Thoracic aorta (tissue), 2 donors: ENCODE measurements at places on chromosomes 4 and X.

- no peak for DNase-seq
Observed at GRCh38 chr4:69716654-69717053, 43.8 kb downstream of the SULT1B1 start.

DNA sequence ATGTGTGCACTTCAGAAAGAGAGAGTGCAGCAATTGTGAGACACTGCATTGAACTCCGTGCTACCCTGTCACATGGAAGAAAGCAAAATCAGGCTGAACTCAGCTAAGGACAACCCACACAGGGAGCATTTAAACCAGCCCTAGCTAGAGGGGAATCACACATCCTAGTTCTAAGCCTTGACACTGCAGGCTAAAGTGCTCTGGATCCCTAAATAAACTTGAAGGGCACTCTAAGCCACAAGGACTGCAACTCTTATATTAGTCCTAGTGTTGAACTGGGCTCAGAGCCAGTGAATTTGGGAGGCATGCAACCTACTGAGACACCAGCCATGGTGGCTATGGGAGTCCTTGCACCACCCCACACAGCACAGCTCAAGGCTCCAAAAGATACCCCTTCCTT is 311.9 kb downstream of the OPHN1 start:
- DNase-seq = no peak

DNA sequence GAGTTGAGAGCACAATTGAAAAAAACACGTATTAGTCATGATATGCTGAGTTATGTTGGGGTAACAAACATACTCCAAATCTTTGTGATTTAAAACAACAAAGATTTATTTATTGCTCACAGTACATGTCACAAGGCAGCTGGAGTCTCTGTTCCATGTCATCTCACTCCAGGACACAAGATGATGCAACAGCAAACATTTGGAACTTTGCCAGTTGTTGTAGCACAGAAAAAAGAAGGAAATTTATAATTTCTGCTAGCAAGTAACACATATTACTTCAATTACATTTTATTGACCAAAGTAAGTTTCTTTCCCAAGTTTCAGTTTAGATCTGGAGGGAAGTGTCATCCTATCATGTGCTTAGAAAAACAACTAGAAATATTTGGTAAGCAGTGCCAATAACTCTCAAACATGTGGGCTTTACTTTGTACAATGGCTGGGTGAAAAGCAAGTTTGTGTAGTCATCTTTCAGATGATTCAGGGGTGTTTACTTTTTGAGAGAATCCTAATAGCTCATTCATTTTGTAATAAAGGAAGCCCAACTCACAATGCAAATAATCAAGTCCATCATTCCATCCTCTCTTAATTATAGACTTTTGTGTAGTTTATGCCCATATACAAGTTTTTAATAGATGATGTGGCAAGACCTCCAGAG is 452.3 kb downstream of the ZIC3 start:
- DNase-seq = no peak

DNA sequence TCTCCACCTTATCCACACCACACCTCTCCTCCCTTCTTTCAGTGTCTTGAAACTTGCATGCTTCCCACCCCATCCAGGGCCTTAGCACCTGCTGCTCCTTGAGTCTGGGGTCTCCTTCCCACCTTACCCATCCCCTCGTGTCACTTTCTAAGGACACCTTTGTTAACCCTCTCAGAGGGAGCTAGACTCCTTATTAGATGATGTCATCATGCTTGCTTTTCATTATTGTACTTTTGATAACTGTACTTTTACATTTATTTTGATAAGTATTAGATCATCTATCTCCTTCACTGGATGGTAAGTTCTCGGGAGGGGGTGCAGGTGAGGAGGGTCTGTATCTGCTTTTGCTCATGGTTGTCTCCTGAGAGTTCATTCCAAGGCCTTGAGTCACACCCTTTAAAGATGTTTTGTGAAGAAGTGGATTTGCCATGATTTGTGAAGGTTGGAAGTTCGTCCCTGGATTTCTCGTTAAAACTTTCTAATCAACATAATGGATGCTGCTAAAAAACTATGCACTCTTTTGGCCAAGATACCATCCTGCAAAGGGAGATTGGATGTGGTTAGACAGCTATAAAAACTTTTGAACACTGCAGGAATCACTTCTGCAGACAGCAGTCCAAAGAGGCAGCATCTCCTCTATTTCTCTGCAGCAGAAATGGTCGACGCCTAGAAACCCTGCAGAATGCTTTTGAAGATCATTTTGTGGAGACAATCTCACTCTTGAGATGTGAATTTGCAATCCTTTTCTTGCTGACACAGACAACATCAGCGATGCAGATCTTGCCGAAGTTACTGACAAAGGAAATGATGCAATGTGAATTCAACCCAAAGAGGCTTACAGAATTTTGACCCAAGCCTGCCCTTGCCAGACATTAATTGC is 69.6 kb downstream of the ENPP6 start:
- DNase-seq = no peak

GRCh38 chr4:168577624-168578023 is 80.8 kb downstream of the PALLD start:
- no peak for DNase-seq

DNA sequence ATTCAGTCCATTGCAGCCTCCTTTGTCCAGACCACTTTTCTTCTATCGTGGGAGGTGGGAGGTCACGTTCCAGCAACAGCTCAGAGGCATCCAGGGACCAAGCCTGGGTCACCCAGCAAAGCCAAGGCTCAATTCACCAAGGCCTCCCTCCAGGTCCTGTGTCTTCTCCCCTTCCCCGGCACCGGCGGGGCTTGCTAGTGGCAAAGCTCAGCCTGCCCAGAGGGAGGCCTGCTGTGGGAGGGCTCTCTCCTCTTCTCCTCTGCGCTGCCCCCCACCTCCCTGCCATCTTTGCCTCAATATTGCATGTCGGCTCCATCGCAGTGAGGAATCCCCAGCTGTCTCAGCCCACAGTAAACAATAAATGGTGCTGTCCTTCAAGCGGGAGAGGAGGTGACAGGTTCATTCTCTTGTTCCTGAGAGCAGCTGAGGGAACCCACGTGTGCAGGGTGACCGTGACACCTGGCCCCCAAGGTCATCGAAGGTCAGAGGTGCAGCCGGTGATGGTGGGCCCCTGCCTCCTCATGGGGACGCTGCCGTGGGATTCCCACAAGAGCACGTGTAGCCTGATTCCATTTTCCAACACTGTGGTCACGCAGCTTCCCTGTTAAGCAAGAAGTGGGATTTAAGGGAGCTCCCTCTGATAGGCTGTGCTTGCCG is 111.5 kb upstream of the PSAPL1 start:
- DNase-seq = no peak

GRCh38 chrX:73963682-73964081 is 340.3 kb upstream of the ZCCHC13 start:
- DNase-seq = no peak

GRCh38 chr4:68463796-68464195 is 16.5 kb downstream of the TMPRSS11E start:
- DNase-seq = no peak

GRCh38 chr4:158836002-158836369 is 67.2 kb downstream of the FNIP2 start:
- DNase-seq = no peak

- DNase-seq = no peak
Observed at GRCh38 chr4:36285784-36286480, 4.5 kb downstream of the DTHD1 start.

DNA sequence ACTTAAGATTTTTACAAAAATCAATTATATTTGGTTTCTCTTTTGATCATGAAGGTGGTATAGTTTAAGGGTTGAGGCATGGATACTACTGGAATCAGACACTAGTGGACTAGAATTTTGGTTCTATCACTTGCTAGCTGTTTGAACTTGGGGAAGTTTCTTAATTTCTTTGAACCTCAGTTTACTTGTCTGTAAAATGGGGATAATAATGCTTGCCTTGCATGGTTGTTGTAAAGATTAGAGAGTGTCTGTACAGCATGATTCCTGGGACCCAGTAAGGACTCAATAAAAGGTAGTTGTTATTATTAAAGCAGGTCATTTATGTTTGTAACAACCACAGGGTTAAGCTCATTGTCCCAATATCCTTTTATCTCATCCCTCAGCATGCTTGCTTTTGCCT is 36.0 kb downstream of the TMEM164 start:
- no peak for DNase-seq

DNA sequence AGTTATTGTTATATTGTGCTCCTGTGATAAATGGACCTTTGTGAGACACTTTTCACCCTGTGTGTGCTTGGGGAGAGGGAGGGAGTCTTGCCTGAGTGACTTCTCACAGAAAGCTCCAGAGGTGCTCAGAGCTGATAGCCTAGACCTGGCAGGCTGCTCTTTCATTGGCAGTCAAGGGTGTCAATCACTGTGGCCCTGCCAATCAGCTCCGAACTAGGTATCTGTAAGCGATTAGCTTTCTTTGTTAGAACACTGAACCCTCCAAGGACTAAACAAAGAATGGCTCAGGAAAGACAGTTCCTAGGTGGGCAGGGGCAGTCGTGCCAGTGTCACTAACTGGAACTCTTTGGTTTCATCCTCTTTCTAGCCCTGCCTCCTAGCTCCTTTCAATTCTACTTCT is 2.7 kb upstream of the NALF2 start:
- no peak for DNase-seq
